ENCODE measurements at places on chromosomes 3 and 15.
A peak's percentile ranks its signal among the peaks of the same experiment; 100 is the strongest.

DNA sequence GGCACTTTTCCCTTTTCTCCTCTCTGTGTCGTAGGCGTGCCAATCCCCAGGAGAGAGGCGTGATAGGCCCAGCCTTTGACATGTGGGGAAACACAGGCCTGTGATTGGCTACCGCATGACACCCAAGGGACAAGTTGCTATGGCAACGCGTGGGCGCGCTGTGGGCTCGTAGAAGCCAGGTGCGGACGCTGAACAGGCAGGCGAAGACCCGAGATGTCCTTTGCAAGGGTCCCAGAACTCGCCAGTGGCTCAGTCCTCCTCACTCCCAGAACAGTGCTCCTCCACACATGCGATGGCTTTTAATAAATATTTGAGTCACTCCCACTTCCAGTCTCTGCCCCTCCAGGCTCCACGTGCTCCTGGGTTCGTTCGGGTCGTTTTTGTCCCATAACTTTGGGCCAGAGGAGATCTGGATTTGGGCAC lies 4.2 kb downstream of the SLC51B start:
- no peaks in the 10 kb centered on the region for H3K36me3 ChIP-seq
- DNase-seq, result peak; percentile 85
- peak overlapping the region; percentile 51 for H3K27ac ChIP-seq
- no peaks in the 10 kb centered on the region for H3K27me3 ChIP-seq
- H3K4me3 ChIP-seq, result peak overlapping the region; percentile 65
- H3K4me1 ChIP-seq, result peaks cover 28% of the 10 kb centered on the region

GRCh38 chr3:65448120-65448519 lies 590.6 kb downstream of the MAGI1 start:
- H3K36me3 ChIP-seq, result peaks cover 8% of the 10 kb centered on the region
- no peak overlapping the region for H3K4me3 ChIP-seq
- no peak for DNase-seq
- H3K4me1 ChIP-seq, result peaks cover 16% of the 10 kb centered on the region
- no peaks in the 10 kb centered on the region for H3K27me3 ChIP-seq
- no peak overlapping the region for H3K27ac ChIP-seq

DNA sequence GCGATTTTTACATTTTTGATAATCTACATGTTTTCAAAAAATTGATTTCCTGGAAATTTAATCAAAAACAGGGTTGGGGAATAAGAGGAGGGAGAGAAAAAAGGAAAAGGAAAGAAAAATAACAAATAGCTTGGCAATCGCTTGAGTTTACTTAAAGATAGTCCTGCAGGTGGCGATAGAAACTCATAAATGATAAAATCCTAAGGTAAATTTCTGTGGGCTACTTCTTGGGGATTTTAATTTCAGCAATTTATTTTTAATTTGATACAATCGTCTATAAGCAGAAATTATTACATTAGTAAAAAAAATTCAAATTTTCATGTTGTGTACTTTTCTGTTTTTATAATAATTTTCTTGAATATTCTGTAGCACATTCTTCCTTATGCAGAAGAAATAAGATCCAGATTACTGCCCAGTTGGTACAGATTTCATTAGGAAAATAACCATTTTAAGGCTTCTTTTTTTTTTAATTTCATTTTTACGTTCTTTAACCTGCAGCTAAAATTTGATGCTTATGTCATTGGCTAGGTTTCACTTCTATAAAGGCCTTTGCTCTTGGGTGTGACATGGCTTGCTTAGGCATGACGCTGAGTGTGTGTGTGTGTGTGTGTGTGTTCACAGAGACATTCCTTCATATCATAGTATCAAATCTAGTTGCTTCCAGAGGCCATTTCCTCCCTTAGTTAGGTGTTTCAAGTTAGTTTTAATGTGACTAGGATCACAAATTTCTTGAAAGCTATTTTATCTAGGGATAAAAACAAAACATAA lies 181.8 kb downstream of the MCTP2 start:
- peaks cover 17% of the 10 kb centered on the region for H3K27me3 ChIP-seq
- H3K27ac ChIP-seq, result no peak overlapping the region
- no peak for DNase-seq

GRCh38 chr3:131242201-131242600 lies 139.4 kb upstream of the NUDT16 start:
- H3K4me1 ChIP-seq, result no peaks in the 10 kb centered on the region
- peaks cover 4% of the 10 kb centered on the region for H3K27me3 ChIP-seq
- no peaks in the 10 kb centered on the region for H3K36me3 ChIP-seq
- no peak overlapping the region for H3K27ac ChIP-seq

DNA sequence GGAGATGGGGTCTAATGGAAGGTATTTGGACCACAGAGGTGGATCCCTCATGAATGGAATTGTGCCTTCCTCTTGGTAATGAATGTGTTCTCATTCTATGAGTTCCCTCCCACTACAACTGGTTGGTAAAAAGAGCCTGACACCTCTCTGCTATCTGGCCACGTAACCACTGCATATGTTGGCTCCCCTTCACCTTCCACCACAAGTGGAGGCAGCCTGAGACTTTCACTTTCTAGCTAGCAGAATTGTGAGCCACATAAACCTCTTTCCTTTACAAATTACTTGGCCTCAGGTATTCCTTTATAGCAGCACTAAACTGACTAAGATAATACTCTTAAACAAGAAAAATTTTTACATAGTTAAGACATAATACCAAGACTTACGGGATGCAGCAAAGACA lies 155.3 kb downstream of the NR1I2 start:
- no peaks in the 10 kb centered on the region for H3K4me1 ChIP-seq
- no peak overlapping the region for H3K27ac ChIP-seq
- DNase-seq, result no peak
- H3K27me3 ChIP-seq, result no peaks in the 10 kb centered on the region
- H3K4me3 ChIP-seq, result no peak overlapping the region

- no peak overlapping the region for H3K27ac ChIP-seq
- H3K36me3 ChIP-seq, result no peaks in the 10 kb centered on the region
- no peaks in the 10 kb centered on the region for H3K27me3 ChIP-seq
- peaks cover 19% of the 10 kb centered on the region for H3K4me1 ChIP-seq
- H3K4me3 ChIP-seq, result no peak overlapping the region
- no peak for DNase-seq
Observed at GRCh38 chr3:108936924-108937689, 16.6 kb downstream of the GUCA1C start.

DNA sequence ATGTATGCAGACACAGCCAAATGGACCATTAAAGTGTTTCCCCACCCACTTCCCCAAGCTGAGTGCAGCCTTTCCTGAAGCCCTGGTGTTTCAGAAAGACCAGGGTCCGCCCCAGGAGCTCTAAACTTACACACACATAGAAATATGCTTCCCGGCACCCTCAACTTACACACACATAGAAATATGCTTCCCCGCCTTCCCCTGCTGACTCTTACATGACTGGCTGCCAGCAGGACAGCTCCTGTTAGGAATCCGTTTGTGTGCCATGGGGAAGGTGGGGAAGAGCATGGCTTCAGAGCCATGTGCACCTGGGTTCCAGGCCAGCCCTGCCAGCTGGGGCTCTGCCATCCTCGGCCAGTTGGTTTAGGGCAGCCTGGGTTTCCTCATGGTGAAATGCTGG lies 3.6 kb downstream of the CLEC3B start:
- peaks cover 33% of the 10 kb centered on the region for H3K27me3 ChIP-seq
- no peak overlapping the region for H3K4me3 ChIP-seq
- no peak for DNase-seq

DNA sequence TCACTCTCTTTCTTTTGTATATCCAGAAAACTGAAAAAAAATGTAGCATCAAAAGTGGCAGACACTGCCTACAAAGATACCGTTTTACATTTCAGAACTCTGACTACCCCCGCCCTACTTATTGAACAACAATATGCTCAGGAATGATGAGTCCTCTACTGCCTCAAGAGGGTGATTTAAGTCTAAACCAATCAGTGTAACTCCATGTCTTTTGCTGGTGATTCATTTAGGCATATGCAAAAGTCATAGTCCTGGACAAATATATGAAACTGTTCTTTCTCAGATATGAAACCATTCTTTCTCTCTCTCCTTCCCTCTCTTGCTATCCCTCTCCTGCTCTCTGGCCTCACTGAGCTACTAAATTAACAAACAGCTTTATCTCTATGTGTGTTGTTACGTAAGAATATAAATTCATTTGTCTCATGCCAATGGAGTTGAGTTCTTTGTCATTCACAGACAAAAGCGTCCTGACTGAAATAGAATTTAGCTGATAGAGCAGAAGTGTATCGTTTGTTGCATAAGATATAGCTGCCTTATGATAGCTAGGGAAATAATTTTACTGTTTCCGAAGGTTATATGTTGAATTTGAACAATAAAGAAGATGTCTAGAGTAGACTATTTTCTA lies 133.7 kb upstream of the OSTN start:
- H3K4me3 ChIP-seq, result no peak overlapping the region
- no peaks in the 10 kb centered on the region for H3K4me1 ChIP-seq
- H3K27ac ChIP-seq, result no peak overlapping the region
- peaks cover 2% of the 10 kb centered on the region for H3K27me3 ChIP-seq
- no peak for DNase-seq

DNA sequence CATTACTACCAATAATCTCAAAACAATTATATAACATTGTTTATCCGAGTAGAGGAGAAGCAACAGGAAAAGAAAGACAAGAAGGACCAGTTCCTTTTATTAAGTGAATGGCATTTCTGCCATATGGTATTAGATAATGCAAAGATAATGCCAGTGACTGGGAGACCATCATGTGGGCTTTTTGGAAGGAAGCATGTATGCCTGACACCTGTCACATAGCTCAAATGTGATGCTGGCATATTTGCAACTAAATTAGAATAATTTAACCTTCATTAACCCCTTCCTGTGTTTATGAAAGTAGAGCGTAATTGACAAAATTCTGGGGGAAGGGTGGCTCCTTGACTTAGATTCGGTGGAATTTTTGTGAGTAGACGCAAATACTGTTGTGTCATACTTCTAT lies 733.0 kb downstream of the TUSC7 start:
- H3K4me3 ChIP-seq, result no peak overlapping the region
- no peaks in the 10 kb centered on the region for H3K27me3 ChIP-seq
- no peak overlapping the region for H3K27ac ChIP-seq
- H3K36me3 ChIP-seq, result no peaks in the 10 kb centered on the region
- peaks cover 17% of the 10 kb centered on the region for H3K4me1 ChIP-seq

DNA sequence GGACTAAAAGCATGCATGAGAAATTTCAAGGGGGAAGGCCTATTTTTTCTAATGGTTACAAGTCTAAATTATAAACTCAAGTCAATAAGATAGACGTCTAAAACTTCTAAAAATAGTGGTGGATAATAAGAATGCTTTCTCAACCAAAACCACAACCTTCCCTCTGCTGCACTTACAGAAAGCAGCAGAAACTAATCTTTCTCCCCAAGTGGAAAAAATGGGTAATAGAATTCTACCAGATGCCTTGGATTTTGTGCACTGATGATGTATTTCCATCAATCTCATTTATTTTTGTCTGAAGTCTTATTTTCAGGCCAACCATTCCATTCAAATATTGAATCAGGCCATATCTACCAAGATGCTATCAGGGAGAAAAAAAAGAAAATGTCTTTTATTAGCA lies 344.7 kb downstream of the NEK10 start:
- no peaks in the 10 kb centered on the region for H3K36me3 ChIP-seq
- no peak overlapping the region for H3K27ac ChIP-seq
- H3K27me3 ChIP-seq, result no peaks in the 10 kb centered on the region
- no peak overlapping the region for H3K4me3 ChIP-seq
- DNase-seq, result no peak
- no peaks in the 10 kb centered on the region for H3K4me1 ChIP-seq

DNA sequence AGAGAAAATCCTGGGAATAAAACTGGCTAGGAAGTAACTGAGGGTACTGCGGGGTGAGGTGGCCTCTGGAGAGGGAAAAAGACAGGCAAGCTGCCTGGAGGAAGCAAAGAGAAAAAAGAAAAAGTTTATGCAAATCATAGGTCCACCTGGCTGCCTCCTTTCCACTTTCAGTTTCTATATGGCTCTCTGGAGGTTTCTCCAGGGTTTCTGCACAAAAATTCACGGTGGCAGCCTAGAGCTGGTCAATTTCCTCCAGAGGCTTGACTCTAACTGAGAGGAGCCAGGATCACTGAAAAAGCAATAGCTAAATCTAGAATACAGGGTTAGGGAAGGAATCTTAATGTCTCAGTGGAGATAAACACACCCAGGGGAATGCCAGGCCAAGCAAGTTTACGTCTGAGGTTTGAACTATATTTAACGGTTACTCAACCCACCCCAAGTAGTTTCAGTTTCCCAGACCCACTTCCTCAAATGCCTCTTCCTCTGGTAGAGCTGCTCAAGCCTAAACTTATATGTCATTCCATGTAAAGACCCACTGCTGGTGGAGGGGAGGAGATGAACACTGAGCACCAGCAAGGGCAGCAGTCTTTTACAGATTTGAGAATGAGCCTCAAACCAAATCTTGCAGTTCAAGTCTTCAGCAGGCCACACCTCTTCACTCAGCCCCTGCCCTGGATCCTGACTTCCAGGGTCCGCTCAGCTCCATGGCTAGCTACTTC lies 5.7 kb downstream of the LYSMD2 start:
- H3K36me3 ChIP-seq, result no peaks in the 10 kb centered on the region
- H3K4me3 ChIP-seq, result peak overlapping the region; percentile 65
- peaks cover 2% of the 10 kb centered on the region for H3K4me1 ChIP-seq
- no peak for DNase-seq

GRCh38 chr15:29260896-29261295 lies 8.7 kb downstream of the NSMCE3 start:
- no peak for DNase-seq
- H3K36me3 ChIP-seq, result peaks cover 4% of the 10 kb centered on the region
- no peak overlapping the region for H3K4me3 ChIP-seq
- no peak overlapping the region for H3K27ac ChIP-seq
- peaks cover under 1% of the 10 kb centered on the region for H3K4me1 ChIP-seq
- no peaks in the 10 kb centered on the region for H3K27me3 ChIP-seq

DNA sequence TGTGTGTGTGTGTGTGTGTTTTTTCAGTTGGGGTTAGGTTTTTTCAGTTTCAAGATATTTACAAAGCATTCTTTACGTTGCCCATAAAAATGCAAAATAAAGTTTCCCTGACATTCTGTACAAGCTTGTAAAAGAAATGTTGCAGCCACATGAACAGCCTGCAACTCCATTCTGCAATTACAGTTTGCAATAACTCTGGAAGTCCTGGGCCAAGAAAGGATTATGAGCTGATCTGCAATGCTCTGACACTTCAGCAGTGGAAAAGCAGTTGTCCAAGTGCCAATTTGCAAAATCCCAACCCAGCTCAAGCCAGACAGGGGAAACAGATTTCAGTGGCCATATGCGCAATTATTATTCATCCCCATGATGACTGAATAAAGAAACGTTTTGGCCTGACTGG lies 322.1 kb downstream of the MEX3B start:
- peak overlapping the region; percentile 12 for H3K4me3 ChIP-seq
- H3K27ac ChIP-seq, result peak overlapping the region; percentile 81
- peaks cover 8% of the 10 kb centered on the region for H3K36me3 ChIP-seq
- H3K27me3 ChIP-seq, result no peaks in the 10 kb centered on the region
- peaks cover 19% of the 10 kb centered on the region for H3K4me1 ChIP-seq

GRCh38 chr15:67050062-67050461 lies 15.3 kb upstream of the SMAD3 start:
- peak overlapping the region; percentile 96 for H3K27ac ChIP-seq
- no peak overlapping the region for H3K4me3 ChIP-seq
- H3K27me3 ChIP-seq, result no peaks in the 10 kb centered on the region
- DNase-seq, result no peak
